ENCODE measurements at places on chromosomes 6 and 20.

- no peak for DNase-seq
Observed at GRCh38 chr6:35906499-35906846, 14.4 kb downstream of the SRPK1 start.

DNA sequence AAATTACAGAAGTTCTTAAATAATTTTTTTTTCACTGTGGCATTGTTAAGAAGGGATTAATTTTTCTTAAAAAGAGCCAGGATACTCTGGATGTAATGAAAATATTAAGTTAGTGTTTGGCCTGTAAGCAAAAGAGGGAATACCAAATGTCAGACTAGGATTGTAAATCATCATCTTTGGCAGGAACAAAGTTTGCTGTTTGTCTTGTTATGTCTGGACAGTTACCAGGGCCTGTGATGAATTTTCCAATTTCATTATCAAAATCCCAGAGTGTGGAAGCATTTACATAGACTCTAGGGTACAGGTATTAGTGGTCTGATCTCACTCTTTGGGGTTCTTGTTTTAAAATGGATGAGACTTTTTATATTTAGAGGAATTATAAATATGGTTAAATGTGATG is 26.1 kb downstream of the CEP57L1 start:
- no peak for DNase-seq

- DNase-seq: no peak
Observed at GRCh38 chr6:164135511-164136132, 721.1 kb downstream of the QKI start.

DNA sequence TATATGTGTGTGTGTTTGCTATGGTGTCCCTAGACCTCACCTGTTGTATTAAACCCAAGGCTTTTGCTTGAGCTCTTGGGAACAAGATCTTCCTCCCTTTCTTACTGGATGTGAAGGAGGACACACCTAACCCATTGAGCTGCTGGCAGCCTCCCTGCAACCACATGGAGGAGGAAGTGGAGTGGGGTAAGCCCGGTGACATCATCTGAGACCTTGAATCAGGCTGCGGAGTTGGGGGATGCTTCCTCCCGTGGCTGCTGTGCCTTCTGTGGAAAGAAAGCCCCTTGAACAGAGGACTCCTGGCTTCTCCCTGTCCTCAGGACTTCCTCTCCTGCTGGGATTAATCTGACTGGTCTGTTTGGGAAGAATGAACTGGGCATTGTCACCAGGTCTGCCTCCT is 3.3 kb downstream of the CST11 start:
- DNase-seq: no peak

DNA sequence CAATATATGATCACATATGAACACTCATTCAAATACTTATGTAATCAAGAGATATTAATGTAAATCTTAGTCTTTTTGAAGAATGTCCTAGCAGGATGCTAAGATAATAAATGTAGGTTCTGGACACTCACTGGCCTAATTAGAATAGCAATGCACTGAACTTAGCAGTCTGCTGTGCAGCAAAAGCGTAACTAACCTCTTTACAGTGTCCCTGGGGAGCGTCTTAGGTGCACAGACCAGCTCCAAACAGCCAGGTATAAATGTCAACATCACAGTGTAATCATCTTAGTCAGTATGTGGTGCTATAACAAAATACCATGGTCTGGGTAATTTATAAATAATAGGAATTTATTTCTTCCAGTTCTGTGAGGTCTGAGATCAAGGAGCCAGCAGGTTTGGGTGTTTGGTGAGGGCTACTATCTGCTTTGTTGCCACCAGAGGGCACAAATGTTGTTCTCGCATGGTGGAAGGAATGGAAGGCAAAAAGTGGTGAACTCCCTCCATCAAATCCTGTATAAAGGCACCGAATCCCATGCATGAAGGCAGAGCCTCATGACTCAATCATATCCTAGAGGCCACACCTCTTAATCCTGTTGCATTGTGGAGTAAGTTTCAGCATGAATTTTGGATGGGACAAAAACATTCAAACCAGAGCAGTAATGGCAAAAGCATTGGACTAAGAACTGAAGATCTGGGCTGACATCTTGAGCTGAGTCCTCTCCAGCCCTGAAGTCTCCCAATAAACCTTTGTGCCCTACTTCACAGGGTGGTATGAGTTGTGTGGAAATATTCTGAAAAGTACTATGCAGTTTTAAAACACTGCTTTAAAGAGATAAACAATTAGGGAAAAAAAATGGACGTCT is 41.8 kb upstream of the FOXO3 start:
- DNase-seq: peak; percentile 52

- DNase-seq: no peak
Observed at GRCh38 chr6:44169154-44169553, 10.5 kb downstream of the CAPN11 start.

DNA sequence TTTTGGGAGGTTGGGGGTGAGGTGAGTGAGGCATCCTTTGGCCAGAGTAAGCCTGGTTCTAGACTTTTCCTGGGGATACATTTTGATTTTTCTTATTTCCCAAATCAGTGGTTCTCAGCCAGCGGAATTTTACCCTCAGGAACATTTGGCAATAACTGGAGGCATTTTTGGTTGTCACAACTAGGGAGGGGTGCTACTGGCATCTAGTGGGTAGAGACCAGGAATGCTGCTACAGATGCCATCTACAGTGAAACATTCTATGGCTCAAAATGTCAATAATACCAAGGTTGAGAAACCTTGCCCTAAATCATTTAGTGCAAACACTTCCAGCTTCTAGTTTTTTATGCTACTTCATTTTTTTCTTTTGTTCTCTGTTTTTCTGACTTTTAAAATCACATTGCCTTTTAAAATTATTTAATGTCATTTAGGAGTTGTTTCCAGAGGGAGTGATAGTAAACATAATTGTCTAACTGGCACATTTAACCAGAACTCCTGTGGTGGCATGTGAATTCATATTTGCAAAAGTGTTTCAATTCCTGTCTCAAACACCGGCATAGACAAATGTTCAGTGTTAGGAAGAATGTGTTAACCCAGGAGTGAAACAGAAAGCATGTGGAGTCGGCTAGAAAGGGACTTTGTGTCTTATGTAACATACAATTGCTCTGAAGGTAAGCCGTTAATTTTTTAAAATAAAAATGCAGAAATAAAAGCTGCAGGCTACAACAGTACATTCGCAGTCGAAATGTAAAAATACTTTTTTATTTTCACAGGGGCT is 59.0 kb downstream of the QRSL1 start:
- DNase-seq: no peak

DNA sequence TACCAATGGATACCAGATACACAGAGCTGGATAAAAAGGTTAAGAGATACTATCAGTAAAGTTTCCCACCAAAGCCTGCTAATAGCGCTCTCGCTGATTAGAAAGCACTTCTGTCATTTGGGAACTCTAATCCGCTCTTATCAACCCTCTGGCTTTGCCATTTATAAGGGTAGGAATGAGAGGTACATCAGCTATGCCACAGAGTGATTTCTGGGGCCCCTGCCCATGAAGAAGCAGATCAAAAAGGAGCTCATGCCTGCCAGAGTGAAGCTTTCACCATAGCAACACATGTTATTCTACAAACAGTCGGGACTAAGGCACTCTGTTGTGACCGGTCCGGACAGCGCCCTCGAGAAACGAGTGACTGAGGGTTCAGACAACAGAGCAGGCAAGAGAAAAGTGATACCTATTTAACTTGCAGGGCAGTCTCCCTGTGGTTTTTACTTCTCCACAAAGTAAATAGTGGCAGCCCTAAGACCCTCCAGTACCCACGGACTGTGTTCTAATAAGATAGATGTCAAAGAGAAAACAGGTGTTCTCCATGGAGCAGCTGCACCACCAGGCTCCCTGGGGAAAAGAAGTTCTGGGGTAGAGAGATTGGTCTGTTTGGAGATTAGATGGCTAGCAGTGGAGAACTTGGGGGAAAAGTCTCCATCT is 5.6 kb downstream of the TRAM2 start:
- DNase-seq: no peak

GRCh38 chr6:158283304-158283980 is 28.8 kb upstream of the TULP4 start:
- peak; percentile 70 for DNase-seq

GRCh38 chr6:25560865-25561264 is 91.2 kb upstream of the SCGN start:
- DNase-seq: no peak

DNA sequence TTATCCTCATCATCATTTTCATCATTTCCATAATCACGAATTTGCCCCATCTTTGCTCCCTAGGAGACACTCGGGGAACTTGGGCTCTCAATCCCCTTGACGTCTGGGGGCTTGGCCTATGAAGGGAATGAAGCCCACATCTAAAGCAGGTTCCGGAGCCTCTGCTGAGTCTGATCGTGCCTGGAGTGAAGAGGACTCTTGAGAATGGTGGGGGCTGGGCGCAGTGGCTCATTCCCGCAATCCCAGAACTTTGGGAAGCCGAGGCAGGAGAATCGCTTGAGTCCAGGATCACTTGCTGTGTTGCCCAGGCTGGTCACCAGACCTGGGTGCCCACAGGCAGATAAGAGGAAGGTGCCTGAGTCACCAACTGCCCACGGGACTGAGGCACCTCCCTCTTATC is 114.5 kb downstream of the SYCP2 start:
- DNase-seq: no peak

GRCh38 chr6:39546731-39547130 is 178.5 kb downstream of the KIF6 start:
- no peak for DNase-seq

GRCh38 chr6:26241033-26241895 is 123.7 kb upstream of the BTN3A2 start:
- DNase-seq: peak; percentile 45

DNA sequence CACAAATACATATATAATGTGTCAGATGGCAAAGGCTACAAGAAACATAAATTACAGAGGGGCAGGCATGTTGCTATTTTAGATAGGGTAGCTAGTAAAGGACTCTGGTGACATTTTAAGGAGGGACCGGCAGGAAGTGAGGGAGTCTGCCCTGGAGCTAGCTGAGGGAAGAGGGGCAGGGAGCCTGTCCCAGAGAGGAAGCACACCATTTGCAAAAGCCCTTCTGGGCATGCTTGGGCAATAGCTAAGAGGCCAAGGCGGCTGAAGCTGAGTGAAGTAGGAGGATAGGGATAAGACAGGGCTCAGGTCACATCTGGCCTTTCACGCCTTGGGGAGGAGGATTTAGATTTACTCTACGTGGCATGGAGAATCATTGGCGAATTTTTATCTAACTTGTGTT is 96.2 kb downstream of the RTN4IP1 start:
- no peak for DNase-seq

DNA sequence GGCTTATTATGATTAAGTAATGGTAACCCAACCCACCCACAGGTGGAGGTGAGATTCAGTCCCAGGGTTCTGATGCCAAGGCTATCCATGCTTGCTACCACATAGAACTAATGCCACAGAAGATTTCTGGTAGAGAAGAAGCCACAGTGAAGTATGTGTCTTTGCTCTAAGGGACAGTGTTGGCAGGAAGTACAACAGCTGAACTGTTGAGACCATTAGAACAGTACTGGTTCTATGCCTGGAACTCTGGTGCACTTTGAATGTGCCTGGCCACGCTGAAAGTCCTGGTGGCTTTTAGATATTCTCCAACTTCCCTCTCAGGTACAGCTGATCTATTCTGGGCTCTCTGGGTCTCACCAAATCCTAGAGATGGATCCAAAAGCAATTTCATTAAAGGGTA is 7.8 kb downstream of the STX7 start:
- DNase-seq: no peak

GRCh38 chr6:29685718-29686326 is 4.9 kb upstream of the ZFP57 start:
- peak; percentile 68 for DNase-seq

- DNase-seq: no peak
Observed at GRCh38 chr20:60837173-60837770, 414.8 kb upstream of the CDH4 start.

GRCh38 chr6:156790711-156791319 is 13.6 kb downstream of the ARID1B start:
- no peak for DNase-seq

DNA sequence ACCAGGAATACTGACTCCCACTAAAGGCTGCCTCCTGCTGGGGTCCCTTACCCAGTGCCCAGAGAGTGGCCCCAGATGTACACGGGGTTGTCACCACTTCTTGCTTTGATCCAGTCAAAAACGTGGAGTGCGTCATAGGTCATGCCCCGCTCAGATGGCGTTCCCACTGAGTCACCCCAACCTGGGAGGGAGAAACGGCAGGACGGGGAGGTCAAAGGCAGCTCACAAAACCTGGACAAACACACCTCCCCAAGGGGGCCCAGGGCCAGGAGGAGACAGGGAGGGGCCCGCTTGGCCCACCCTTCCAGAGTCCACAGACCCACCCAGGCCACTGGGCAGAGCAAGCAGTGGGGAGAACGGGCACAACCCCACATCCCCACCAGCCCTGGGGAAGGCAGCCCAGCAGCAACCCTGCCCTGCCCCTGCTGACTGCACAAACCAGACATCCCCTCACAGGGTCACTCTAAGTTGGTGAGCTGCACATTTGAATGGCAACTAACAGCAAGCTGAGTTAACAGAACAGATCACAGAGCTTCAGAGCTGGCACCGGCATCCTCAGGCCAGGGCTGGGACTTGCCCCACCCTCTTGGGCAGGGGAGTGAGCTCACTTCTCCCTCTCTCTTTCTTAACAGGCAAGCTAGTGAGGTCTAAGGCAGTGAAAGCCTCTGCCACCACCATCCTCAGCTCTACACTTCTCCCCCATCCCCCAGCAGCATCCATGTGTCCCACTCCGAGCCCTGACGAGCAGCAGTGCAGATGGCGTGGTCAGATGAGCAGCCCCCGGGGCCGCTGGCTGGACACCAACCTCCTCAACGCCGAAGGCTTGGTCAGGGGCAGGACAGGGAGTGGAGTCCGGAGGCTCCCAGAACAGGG is 61.7 kb downstream of the PYGB start:
- DNase-seq: no peak

- DNase-seq: no peak
Observed at GRCh38 chr20:34322267-34323105, 19.3 kb upstream of the AHCY start.

DNA sequence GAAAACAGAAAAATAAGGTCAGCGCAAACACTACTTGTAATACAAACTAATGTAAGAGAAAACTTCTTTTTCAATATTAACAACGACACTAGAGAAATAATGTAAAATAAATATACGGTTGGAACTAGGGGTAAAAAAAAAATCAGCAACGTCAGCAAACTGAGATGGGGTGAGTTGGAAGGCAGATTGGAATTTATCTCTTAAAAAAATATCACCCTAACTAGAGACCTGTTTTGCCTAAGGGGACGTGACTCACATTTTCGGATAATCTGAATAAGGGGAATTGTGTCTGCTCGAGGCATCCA is 705 bp upstream of the UTRN start:
- DNase-seq: no peak

DNA sequence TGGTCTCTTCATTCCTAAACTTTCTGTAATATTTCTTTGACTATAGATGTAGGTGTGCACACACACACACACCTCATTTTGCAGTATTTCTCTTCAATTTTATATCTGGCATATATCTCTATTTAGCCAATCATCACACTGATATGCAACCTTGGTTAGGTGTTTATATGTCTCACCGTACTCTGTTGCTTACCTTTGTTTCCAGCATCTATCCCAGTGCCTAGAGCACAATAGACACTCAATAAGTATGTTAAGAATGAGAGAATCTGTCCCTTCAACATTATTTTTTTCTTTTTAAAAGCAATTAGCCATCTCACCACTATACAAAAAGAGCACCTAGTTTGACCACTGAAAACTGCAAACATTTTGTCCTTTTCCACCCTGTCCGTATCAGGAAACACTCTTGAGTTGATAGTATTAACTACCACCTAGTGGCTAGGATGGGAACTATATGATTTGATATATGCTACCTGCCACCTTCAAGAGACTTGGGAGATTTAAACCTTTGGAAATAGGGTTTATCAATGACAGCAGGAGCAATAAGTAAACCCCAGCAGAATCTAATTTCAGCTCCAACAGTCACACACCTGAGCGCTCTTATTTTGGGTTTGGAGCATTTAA is 48.7 kb upstream of the RSPO3 start:
- peak; percentile 55 for DNase-seq
